Left ventricle myocardium superior (tissue), 1 donor: ENCODE measurements at places on chromosomes 2 and 18. TPM values are rescaled to one million over a fixed set of nuclear protein-coding genes. Genes with fewer than 3 reads are reported as not detected.
A peak's percentile ranks its signal among the peaks of the same experiment; 100 is the strongest.

FAM228A gene
- total RNA-seq, result 0.15 TPM

- no peak for DNase-seq
These were observed 252.1 kb downstream of the CDCA7 start for GRCh38 chr2:173606619-173607248.

- no peak for DNase-seq
These were observed 779 bp upstream of the LYPD6 start for GRCh38 chr2:149329489-149330126.

DNA sequence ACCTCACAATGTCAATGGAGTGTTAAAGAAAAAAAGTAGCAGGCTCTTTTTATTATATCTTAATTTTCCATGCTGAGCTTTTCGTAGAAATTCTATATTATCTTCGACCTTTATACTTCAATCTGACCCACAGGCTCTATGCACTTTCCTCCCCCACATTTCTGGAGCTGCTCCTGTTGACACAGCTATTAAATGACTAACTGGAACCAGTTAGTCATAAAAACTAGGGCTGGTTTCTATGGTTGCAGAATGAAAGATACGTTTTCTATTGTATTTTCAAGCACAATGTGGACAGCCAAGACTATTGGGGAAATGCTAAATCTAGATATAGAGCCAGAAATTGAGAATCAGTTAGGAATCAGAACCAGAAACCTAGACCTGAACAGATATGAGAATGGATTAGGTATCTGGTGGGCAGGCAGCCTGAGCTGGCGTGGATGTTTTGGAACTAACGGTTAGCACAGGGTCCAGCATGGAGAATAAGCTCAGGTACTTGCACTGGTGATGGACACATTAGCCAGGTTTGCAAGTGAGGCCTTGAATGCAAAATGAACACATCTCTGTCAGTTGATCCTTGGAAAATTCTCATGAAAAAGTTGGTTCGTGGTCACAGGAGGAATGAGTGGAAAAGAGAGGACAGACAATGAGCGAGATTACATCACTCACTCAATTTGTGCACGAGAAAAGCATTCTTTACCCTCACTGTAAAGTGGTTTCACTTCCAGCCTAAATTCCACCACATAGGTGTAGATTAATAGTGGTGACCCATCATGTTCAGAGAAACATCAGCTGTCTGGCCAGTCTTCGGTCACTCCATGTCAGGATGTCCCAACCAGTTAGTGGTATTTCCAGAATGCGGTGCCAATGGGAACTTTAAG, 144.6 kb upstream of the EPHA4 start:
- no peak for DNase-seq

DNA sequence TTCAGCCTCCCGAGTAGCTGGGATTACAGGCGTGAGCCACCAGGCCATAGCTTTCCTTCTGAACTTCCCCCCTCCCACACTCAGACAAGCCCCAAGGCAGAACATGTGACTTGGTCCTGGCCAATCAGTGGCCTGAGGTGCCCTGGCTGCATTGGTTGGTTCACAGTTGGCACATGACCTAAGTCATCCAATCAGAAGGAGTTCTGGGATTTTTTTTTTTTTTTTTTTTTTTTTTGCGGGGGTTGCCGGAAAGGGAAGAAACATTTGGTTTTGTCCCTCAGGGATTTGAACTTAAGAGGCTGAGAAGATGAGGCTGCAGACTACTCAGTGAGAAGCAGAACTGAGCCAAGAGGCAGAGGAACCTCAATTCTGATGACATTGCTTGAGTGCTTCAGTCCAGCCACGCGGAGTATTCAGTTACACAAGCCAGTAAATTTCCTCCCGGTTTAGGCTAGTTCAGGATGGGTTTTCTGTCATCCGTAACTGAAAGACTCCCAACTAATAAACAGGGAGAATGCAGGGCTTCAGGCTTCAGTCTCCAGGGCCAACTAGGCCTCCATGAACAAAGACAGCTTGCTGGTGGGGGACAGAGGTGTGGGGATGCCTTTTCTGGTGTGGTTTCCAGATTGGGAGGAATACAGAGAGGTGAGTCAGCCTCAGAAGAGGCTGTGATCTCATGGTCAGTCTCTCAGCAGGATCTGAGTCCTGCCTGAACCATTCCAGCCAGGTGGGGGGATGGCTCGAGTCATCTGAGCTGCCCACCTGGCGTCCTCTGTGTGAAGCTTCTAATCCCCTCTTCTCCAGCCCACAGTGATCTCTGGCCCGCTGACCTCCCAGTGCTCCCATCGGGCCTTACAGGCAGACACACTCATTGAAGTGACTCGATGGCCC, 9.2 kb downstream of the PTMA start:
- peak; percentile 39 for DNase-seq

DNA sequence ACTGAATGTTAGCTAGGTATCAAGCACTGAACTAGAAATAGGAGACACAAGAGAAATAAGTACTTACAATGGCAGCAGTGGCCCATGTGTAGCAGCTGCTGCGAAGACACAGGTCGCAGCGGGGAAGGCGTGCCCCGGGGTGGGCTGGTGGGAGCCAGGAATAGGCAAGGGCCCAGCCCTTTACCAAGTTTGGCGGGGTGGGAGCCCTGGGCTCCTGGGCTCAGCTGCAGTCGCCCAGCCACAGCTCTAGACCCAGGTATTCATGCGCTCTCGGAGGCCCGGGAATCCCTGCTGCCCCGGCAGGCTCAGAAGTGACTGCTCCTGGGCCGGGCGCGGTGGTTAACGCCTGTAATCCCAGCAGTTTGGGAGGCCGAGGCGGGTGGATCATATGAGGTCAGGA, 1287.3 kb downstream of the CNTNAP5 start:
- peak; percentile 14 for DNase-seq

- no peak for DNase-seq
These were observed 30.0 kb upstream of the BARD1 start for GRCh38 chr2:214839464-214839863.

GRCh38 chr2:95667480-95667879, 75.7 kb downstream of the TRIM43 start:
- DNase-seq, result peak; percentile 52
